NCI-H774 (cell line): ENCODE measurements at places on chromosomes 12 and 14.

DNA sequence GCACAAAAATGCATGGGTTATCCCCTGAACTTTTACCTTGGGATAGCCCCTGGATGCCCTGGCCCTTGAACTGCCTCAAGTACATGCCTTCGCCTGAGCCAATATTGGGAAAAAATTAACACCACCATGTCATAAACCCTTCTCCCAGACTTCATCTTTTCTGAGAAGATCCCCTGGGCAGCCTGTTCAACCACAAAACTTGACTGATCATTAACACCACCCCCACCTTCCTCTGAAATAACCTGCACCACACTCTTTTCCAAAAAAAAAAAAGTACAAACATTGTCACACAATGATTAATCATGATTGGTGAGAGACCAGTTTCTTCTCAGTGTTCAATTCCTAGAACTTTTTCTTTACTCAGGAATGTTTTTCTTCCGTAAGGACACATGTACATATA, 217.9 kb downstream of the PAX9 start:
- no peak for DNase-seq

DNA sequence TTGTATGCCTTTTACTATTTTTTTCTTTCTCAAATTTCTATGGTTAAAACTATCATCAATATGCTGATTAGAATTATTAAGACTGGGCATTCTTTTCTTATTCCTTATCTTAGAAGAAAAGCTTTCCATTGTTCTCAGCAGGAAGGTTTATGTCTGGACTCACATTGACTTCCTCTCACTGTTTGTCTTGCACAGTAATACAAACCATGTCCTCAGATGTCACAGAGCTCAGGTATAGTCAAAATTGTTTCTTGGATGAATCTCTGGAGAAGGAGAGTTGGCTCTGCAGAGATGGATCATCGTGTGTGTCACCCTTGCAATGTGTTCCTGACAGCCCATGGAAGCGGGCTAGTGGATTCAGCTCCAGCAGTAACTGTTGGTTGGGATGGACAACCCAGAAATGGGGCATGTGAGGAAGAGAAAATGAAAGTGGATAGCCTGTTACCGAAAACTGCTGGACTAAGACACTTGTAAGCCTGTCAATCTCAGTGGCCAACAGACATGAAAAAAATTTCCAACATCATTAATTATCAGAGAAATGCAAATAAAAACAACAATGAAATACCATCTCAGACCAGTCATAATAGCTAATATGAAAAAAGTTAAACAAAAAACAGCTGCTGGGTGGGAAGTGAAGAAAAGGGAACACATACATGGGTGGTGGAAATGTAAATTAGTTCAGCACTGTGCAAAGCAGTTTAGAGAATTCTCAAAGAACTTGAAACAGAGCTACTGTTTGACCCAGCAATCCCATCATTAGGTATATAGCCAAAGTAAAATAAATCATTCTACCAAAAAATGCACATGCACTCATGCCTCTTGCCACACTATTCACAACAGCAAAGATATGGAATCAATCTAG, 967.8 kb downstream of the TMEM121 start:
- peak; percentile 16 for DNase-seq

DNA sequence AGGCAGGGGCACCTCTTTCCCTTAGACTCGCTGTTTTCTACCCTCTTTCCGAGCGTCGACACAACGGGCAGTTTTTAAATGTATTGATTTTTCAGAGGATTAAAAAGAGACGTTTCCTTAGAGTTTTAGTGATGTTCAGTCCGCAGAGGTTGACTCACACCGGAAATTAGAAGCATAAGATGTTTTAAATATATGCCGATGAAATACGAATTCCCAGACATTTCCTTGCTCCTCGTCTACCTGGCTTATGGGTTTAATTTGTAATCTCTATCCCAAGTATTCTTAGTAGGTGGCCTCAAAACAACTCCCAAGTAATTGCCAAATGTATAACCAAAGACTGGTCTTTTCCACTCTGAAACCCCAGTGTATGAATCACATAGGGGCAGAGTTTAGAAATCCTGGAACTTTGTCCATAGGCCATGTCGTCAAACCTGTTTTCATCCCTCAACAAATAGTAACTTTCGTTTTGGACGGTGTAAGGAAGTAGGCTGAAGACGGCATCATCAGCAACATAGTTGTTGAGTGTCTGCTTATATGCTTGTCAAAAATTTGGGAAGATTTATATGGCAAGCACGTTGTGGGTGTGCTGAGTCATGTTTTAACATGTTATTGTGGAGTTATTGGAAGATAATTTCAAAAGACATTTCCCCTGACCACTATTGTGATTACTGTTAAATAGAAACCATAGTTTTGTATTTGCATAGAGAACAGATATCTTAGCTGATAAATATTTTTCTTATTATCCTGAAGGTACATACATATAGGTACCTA, 824 bp downstream of the TBK1 start:
- DNase-seq, result peak; percentile 33

- DNase-seq, result no peak
Observed at GRCh38 chr12:110776410-110776809, 33.7 kb upstream of the PPP1CC start.

DNA sequence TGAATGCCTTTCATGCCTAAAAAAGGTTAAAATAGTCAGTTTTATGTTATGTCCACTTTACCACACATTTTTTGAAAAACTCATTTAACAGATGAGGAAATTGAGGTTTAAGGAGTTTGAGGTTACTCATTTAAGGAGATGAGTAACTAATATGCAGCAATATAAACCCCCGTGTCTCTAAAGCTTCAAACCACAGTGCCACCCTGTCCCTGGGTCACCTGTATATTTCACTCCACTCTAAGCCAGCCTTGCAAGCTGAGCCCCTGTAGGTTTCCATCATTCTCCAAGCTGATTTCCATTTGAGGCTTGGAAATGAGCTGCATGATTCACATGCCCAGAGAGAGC, 64.4 kb downstream of the NUAK1 start:
- DNase-seq, result no peak

GRCh38 chr14:56176530-56176929, 58.3 kb downstream of the PELI2 start:
- DNase-seq, result no peak

GRCh38 chr12:113154351-113154973, 4.9 kb downstream of the CFAP73 start:
- peak; percentile 46 for DNase-seq

DNA sequence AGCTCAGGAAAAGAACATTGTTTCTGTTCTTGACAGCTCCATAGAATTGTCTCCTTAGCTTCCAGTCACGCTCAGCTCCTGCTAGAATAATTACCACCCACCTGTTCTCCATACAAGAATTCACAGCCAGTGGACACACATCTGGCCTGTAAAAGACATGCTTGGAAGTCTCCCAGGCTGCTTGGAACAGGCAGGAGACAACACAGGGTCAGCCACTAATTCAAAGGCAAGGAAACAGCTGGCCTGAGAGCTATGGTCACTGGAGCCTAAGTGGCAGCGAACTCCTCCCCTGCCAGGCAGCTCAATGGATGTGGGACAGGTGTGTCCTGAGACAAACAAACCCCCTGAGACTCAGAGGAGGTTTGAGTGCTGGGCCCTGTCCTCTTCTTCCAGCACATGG, 22.9 kb upstream of the LTBP2 start:
- DNase-seq, result no peak

GRCh38 chr14:89249065-89249695, 167.9 kb downstream of the FOXN3 start:
- no peak for DNase-seq

DNA sequence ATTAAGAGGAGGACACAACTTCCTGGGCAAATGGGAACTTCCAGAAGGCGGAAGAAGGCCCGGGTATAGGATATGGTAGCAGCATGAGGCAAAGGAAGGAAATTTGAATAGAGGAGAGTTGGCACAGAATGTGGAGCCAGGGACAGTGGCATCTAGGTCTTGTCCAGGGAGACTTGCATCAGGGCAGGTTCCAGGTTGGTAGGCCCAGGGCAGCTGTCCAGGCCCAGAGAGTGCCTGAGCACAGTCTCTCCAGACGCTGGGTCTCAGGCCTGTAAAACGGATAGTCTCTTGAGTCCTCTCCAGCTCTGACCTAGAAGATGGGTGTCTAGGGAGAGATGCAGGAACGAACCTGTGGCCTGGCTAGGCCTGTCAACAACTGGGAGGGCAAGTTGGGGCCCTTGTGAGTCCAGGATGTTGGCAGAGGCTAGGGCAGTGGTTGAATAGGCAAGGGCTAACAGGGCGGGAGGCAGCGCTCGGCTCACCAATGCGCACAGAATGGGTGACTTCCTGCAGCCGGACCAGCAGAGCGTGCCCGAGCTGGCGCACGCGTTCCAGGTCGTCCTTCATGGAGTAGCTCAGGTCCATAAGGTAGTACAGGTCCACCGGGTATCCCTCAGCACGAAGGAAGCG, 9.9 kb downstream of the ITGB7 start:
- DNase-seq, result no peak

DNA sequence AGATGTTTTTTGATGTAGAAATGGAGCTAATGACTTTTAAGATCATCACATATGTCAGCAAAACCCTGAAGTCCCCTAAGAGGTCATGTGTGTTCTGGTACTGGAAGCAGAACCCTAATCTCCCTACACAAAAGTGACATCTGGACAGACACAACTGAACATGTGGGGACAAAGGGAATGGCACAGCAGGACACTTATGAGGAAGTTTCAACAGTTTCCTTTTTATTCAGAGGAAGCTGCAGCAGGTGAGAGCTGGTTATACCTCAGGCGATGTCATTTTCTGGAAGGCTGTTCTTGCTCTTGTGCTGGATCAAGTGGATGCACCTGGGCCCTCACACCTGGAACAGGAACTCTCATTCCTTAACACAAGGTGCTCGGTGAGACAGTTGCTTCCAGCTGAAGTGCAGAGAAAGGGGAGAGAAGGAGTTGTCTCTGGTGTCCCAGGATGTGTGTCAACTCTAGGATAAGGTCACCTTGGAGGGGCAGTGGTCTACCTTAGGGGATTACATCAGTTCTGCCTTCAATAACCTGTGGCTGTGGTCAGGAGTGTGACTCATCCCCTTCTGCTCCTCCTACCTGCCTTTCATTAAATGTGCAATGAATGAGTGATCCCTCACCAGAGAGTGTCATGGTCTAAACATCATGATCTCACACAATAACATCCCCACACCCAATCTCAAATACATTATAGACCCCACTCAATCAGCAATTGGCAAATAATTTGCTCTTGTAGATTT, 463.4 kb downstream of the TMEM121 start:
- DNase-seq, result no peak

GRCh38 chr12:100753837-100754236, 40.7 kb upstream of the ANO4 start:
- DNase-seq, result peak; percentile 90

- DNase-seq, result no peak
Observed at GRCh38 chr12:16095531-16096110, 181.9 kb downstream of the SLC15A5 start.

DNA sequence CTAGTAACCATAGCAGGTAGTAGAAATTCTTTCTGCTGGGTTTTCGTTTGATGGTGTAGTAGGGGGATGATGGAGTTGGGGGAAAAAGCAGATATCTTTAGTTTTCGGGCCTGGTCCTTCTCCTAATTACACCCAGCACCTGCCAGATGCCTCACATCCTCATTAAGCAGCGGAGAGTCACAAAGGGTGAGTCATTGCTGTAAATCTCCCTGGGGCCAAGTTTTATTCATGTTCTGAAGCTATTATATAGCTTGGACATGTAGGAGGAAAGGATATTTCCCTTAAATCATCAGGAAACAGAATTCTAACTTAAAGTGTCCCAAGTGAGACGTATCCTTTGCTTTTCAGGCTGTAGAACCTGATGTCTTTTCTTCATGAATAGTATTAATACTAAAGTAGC, 4.9 kb upstream of the NECAP1 start:
- no peak for DNase-seq

GRCh38 chr12:54175200-54175963, 13.4 kb downstream of the SMUG1 start:
- no peak for DNase-seq

DNA sequence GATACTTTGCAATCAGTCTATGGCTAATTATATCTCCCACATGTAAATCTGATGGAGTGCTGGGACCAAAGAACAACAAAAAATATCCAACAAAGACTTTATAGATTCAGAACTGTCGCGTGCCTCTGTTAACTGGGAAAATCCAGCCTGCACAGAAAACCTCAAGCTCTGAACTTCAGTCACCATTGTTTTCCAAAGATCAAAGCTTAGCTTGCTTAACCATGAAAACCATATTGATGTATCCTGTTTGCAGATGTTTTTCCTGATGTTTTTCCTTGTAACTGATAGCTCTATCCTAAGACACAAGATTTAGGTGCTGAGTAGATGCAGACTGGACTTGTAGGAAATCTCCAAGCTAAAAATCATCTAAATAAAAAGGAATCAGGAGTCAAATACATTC, 163.7 kb downstream of the GXYLT1 start:
- no peak for DNase-seq

- DNase-seq, result peak; percentile 3
Observed at GRCh38 chr14:101791919-101792572, 30.5 kb downstream of the PPP2R5C start.

- DNase-seq, result no peak
Observed at GRCh38 chr12:67239061-67239460, 30.1 kb upstream of the CAND1 start.

DNA sequence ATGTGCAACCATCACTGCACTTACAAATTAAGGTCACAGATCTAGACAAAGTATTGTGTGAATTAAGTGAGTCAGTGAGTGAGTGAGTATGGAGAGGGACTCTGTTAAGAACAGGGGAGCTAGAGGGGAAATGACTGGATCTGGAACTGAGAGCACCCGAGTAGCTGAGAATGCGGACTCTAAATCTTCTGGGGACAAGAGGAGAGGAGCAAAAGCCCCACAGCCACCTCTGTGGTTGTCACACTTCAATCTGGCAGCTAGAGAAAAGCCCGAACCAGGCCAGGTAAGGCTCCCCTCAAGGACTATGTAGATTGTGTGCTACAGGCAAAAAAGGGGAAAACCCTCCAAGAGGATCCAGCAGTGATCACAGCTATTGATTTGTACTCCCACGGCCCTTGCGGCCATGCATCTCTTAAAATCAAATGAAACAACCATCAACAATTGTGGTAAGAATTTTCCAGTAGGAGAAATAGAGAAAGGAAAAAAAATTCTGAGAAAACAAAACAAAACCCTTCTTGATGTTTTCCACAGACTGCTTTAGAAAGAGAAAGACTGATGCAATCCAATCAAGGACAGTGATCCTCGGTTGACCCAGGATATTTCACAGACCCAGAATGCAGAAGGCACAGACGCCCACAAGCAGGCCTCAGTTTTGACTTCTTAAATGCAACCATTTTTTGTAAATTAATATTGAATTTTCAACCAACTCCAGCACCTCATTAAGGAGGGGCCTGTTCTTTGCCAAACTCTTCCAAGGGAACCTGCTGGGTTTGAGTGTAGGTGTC, 109.6 kb downstream of the SLC38A6 start:
- DNase-seq, result no peak

GRCh38 chr12:101642115-101643067, 47.6 kb downstream of the MYBPC1 start:
- no peak for DNase-seq

DNA sequence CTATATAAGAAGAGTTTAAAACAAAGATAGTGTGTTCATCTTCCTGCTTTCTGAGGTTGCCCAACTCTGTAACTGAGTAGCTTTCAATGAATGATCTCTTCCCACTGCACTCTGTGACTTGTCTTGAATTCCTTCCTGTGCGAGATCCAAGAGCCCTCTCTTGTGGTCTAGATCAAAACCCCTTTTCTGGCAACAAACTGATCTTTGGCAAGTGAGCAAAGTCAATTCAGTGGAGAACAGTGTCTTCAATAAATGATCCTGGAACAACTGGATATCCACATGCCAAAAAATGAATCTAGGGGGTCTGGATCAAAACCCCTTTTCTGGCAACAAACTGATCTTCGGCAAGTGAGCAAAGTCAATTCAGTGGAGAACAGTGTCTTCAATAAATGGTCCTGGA, 8.5 kb downstream of the CFAP54 start:
- DNase-seq, result no peak
